Activated T-helper 1 cell treated with anti-CD3 and anti-CD28 coated beads, Interleukin-2, amount 50 U/mL, for 16 hours (primary cell): ENCODE measurements at places on chromosomes 2 and 18.

DNA sequence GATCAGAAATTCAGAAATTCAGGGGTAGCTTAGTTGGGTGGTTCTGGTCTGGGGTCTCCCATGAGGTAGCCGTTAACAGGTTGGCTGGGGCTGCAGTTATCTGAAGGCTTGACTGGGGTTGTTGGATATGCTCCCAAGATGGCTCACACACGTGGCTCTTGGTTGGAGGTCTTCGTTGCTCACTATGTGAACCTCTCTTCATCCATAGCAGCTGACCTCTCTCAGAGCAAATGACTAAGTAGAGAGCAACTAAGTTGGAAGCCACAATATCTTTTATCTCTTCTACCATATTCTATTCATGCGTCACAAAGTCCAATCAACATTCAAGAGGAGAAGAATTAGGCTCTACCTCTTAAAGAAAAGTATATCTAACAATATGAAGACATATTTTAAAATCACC is 38.7 kb upstream of the SERTAD2 start:
- no peak for DNase-seq

- no peak for DNase-seq
These were observed 39.0 kb upstream of the KLHL29 start for GRCh38 chr2:23346029-23346428.

- no peak for DNase-seq
These were observed 90.0 kb upstream of the HS6ST1 start for GRCh38 chr2:128408349-128409305.

GRCh38 chr2:74560591-74560990 is 6.1 kb downstream of the DOK1 start:
- DNase-seq = no peak

DNA sequence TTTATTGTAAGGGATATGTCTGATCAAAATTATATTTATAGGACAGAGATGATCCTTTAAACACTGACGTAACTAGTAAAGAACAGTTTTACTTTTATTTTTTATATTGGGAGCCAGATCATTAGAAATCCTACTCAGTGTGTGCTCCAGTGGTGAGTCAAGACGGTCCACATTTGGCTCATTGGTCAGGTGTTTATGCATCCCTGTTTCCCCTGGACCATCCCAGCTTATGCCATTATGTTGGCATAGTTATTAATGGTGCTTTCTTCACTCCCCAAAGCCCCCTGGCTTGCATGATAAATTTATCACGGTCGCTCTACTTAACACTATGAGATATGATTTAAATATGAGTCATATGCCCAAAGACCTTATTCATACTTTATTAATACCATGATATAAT is 293.4 kb downstream of the XIRP2 start:
- DNase-seq = no peak

DNA sequence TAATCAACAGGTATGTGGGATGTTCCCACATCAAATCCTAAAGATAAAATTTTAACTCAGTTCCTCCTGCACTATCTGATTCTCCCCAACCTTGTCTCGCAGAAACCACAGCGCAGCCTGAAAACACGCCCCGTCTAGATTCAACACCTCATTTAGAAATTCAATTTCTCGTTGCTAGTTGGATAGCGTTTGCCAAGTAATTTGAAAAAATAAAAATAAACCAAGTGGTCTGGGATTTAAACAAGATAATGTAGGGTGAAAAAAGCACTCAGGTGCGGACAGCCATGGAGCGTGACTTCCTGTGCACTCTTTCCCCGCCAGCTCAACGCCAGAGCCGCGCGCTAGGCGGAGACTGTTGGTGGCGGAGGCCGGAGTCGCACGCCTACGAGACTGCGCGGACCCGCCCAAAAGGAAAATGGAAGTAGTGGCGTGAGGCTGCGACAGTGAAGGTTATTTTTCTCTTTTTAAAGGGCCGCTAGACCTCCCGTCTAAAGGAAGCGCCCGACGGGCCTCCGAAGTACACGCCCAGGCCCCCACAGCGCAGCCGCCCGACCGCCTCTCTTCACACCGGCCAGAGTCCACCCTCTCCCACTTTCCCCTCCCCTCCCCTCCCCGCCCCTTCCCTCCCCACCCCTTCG is 615 bp upstream of the CCNT2 start:
- DNase-seq = peak; percentile 74

GRCh38 chr2:82795446-82795845 is 1663.6 kb downstream of the SUCLG1 start:
- DNase-seq = no peak

DNA sequence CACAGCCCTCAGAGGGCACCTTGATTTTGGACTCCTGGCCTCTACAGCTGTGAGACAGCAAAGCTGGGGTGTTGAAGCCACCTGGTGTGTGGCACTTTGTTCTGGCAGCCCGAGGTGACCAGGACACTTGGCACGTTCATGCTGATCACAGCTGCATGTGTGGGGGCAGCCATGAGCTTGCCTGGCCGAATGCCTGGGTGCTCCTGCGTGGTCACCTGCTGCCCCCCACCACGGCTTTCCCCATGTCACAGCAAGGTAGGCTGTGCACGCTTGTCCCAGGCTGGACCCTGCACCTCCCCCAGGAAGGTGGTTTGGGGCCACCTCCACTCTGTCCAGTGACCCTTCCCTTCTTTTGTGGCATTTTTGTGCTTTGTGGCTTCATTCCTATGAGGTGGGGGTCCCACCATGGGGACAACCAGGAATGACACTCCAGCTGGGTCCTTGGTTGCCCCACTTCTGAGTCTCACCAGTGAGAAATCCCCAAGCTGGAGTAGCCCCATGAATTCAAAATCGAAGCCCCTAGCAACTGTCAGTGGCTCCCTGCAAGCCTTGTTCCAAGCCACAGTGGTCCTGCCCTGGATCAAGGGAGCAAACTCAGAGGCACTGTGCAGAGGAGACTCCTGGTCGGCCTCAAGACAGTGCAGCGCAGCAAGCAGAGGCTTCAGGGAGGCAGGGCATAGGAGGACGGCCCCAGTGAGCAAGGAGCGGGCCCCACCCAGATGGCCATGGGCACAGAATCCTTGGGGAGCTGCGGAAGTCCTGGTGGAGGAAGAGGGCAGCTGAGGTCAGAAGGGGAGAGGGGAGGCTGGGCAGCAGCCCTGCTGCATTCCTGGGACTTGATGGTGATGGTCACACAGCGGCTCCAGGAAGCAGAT is 121.4 kb upstream of the HS6ST1 start:
- no peak for DNase-seq

- DNase-seq = no peak
These were observed 27.3 kb upstream of the TDRD15 start for GRCh38 chr2:21096458-21096857.

GRCh38 chr2:26557244-26557925 is 79.5 kb upstream of the OTOF start:
- DNase-seq = no peak

- no peak for DNase-seq
These were observed 25.5 kb downstream of the CENPO start for GRCh38 chr2:24818721-24819167.
